ENCODE measurements at places on chromosomes 13 and 19. TPM values are rescaled to one million over a fixed set of nuclear protein-coding genes. Genes with fewer than 3 reads are reported as not detected.

SEMA6B gene
- total RNA-seq: 1.3 TPM

HSPB6 gene
- total RNA-seq: 11.6 TPM

ZNF146 gene
- total RNA-seq: 87.5 TPM

ZNF471 gene
- total RNA-seq: 1.7 TPM

MYH14 gene
- total RNA-seq: not detected

IL11 gene
- total RNA-seq: 15.1 TPM

ICAM1 gene
- total RNA-seq: 189 TPM

ZNF701 gene
- total RNA-seq: 14.3 TPM

NXNL1 gene
- not detected for total RNA-seq

NCCRP1 gene
- total RNA-seq: not detected

PLIN4 gene
- under 0.01 TPM for total RNA-seq

CEACAM3 gene
- not detected for total RNA-seq

ERICH4 gene
- total RNA-seq: not detected

CGB1 gene
- not detected for total RNA-seq

ITGBL1 gene
- 71.8 TPM for total RNA-seq

ZNF470 gene
- 2.4 TPM for total RNA-seq

PSPN gene
- total RNA-seq: 0.43 TPM

CAMSAP3 gene
- total RNA-seq: not detected

TSEN34 gene
- total RNA-seq: 78.5 TPM

SYNE4 gene
- total RNA-seq: not detected

URI1 gene
- total RNA-seq: 48.5 TPM

ZNF181 gene
- total RNA-seq: 15.5 TPM

ZNF699 gene
- 16.2 TPM for total RNA-seq

IFNL1 gene
- total RNA-seq: not detected

FGF21 gene
- not detected for total RNA-seq

ZNF534 gene
- total RNA-seq: 0.44 TPM

ZNF547 gene
- total RNA-seq: 3.6 TPM

PRSS57 gene
- not detected for total RNA-seq

FPR1 gene
- total RNA-seq: 0.44 TPM

ZNF728 gene
- not detected for total RNA-seq

SERP2 gene
- 3.4 TPM for total RNA-seq

Data from placental pericyte (primary cell).